Activated CD4-positive, alpha-beta T cell treated with anti-CD3 and anti-CD28 coated beads, Interleukin-2, amount 50 U/mL, for 24 hours (primary cell): ENCODE measurements at places on chromosomes 4 and X.

- DNase-seq: no peak
Observed at GRCh38 chr4:124636788-124637187, 75.7 kb downstream of the ANKRD50 start.

- no peak for DNase-seq
Observed at GRCh38 chr4:15144249-15144966, 142.1 kb downstream of the CPEB2 start.

DNA sequence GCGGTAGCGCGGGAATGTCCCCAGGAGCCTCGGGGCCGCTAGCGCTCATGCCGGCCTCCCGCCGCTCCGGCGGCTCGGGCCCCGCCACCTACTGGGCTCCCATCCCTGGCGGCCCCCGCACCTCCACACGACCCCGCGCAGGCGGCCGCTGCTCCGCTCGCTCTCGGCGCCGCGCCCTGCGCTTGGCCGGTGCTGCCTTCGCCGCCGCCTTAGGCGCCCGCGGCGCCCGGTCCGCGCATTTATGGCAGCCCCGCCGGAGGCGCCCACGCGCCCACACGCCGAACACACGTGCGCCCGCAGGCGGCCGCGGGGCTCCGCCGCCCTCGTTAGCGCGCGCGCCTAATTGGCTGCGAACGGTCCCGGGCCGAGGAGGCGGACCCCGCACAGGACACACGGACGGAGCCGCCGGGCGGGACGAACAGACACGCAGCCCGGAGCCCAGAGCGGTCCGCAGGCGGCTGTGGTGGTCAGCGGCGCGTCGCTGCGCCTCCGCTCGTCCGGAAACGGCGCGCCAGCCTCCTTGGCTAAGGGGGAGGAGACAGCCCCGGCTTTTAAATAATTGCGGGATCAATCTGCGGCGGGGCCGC, at the start of gene NKX1-1:
Gene NKX1-1 (minus strand): TSS at position 49 of the 587 bp plus-strand sequence. CDS start 0 bp downstream, at position 49.
- no peak for DNase-seq

DNA sequence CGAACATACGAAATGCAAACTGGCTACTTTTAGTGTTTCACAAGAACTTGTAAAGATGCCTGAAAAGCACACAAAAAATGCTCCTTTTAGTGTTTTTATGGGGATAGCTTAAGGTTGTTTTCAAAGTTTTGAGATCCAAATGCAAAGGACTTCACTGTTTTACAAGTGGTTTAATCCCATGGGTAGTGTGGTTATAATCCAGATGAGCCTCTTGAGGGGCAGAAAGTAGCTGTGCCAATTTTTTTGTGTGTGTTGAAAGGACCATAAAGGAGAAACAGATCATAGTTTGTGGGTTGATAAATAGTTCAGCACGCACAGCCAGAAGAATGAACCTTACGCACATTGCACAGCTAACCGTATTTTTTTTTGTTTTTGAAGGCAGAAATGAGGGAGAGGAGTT, 126.9 kb upstream of the GIMD1 start:
- no peak for DNase-seq

- peak; percentile 33 for DNase-seq
Observed at GRCh38 chr4:15755321-15756155, 22.6 kb upstream of the CD38 start.

DNA sequence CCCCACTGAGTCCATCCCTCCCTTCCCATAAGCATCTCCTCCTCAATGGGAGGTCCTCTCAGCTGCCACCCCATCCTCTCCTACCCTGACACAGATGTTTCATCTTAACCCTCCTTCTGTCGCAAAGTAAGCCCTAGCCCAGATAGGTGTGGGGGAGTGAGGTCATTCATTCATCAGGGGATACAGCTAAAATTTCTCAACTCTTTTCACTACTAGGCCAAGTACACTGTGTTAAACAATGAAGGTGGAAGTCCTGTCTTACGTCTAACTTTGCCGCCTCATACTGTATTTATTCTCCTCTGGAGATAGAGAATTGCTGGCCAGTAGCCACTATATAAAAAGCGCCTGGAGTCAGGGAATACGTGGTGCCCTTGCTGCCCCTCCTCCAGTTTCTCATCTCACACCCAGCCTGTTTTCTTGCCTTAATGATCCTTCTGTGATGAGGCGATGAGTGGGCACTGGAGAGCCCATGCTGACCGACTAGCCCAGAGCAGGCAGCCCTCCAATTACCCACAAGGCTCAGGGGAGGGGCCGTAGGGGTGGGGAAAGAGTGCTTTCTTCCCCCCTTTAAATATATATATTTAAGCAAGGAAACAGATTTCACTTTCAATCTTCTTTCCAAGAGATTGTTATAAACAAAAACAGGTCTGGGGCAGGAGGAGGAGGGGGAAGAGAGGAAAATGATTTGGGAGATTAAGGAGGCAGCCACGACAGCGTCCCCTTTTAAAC, 149.5 kb downstream of the PJA1 start:
- DNase-seq: no peak

DNA sequence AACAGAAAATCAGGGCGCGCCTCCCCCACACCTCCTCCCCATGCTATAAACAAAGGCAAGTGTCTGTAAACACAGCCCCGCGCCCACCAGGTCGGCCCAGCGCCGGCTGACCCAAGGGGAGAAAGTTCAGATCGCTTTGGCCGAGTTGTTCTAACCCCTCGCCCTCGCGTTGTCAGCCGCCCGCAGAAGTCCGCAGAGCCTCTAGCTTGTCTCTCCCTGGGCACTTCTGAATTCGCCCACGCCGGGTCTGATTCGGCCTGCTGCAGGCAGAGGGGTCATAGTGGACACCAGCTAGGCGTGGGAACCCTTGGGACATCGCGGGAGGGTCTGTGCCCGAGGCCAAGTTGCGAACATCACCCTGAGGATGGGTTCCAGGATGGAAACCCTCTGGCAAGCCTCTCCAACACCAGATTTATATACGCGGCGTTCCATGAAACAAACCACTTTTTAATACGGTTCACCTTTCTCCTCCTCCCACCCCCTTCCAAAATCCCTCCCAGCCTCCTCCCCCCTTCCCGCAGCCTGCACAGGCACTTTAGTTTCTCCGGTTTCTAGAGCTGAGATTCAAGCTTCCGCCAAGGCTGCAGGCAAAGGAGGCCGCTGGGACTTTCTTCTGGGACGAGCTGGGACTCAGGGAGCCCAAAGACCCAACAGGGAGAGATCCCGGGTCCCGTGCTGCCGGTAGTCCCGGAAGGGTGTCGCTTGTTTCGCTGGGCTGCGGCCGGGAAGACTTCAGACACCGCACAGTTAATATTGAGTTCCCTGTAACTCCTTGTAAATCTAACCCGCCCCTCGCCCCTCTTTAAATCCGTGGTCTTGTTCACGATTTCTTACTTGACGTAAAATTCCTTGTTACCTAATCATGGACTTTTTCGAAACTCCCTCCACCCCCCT, 4.7 kb downstream of the HAND2 start:
- no peak for DNase-seq

GRCh38 chr4:1711571-1712215, 426 bp downstream of the SLBP start:
- no peak for DNase-seq

DNA sequence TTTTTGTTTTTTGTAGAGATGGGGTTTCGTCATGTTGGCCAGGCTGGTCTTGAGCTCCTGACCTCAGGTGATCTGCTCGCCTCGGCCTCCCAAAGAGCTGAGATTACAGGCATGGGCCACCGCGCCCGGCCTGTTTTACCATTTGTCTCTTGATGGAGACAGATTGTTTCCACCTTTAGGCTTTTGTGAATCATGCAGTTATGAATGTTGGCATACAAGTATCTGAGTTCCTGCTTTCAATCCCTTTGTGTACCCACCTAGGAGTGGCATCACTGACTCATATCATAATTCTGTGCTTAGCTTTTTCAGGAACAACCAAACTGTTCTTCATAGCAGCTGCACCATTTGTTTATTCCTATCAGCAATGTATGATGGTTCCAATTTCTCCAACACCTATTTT, 20.2 kb upstream of the MGST2 start:
- no peak for DNase-seq

DNA sequence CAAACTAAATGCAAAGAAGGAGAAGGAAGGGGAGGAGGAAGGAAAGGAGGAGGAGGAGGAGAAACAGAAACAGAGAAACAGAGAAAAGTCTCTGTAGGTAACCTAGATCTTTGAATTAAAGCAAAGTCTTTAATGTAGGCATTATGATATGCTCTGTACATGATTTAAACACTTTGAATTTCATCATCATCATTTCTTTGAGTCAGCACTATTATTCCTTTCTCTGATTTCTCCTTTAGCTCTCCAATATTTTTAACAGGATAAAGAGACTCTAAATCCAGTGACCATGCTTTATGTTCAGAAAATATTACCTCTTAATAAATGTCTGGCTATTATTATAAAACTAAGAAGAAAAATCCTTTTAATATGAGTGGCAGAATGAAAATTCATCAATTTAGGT, 124.3 kb downstream of the ANTXR2 start:
- no peak for DNase-seq

- no peak for DNase-seq
Observed at GRCh38 chr4:5882947-5883346, 9.9 kb downstream of the CRMP1 start.

- DNase-seq: no peak
Observed at GRCh38 chrX:149541521-149542047, 772 bp downstream of the EOLA1 start.

DNA sequence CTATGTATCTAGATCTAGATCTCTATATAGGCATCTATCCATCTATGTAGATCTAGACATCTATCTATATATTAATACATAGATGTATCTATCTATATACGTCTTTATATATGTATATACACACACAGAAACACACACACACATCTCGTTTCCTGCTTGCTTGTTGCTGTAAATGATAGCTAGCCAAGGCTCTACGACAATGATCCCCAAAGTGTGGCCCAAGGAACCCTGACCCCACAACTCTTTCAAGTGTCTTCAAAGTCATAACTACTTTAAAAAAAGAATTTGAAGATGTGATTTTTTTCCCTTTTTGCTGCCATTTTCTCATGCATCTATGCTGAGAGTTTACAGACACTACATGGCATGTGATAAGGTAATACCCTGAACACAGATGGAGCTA, 28.8 kb downstream of the GYG2 start:
- DNase-seq: no peak

DNA sequence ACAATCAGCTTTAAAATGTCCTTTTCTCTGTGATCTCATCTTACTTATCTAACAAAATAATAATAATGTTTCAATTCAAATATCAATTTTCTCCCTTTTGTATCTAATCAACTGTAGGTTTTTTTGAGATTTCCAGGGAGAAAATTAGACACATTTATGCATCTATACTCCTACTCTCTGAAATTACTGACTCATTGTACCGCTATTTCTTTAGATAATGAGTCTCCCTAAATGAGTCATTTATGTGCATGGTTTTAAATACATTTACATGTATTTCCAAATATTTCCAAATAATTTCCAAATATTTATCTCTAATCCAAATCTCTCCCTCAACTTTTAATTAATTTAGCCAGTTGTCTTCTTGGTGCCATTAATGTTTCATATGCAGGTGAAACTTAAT, 621.0 kb downstream of the TECRL start:
- DNase-seq: no peak

DNA sequence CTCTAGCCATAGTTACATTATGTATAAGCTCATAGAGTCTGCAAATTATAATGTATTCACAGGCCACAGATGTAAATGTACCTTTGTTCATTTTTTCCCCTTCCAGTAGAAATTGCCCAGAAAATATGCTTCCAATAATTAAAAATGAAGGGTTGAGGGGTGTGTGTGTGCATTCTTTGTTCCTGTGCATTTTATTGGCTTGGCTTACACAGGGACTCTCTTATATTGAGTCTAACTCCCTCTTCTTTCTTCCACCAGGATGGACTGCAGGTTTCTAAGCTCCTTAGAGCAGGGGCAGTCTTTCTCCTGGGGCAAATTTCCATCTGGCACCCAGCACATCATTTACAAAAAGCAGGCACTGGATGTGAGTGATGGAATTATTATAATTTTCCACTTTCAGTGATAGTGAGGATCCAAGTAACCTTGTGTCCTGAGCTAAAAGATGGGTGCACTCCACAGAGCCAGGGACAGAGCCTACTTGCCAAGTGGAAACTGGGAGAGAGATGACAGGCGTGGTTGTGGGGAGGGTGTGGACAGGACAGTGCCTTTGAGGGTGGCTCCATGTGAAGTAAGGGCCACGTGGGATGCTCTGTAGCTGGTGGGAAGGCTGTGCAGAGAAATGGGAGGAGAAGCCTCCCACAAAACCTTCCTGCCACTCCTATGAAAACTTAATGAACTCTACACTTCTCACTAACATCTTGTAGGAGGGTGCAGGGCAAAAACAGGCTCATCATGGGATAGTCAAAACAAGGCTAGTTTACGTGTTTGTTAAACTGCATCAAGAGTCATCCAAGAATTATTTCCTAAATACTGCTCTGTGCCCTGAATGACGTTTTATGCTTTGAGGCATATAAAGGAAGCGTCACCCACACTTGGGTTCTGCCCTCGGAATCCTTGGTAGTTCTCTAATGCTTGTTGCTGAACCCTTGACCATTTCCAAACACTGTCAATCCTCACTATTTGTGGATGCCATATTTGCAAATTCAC, 16.0 kb downstream of the IGFBP7 start:
- no peak for DNase-seq

DNA sequence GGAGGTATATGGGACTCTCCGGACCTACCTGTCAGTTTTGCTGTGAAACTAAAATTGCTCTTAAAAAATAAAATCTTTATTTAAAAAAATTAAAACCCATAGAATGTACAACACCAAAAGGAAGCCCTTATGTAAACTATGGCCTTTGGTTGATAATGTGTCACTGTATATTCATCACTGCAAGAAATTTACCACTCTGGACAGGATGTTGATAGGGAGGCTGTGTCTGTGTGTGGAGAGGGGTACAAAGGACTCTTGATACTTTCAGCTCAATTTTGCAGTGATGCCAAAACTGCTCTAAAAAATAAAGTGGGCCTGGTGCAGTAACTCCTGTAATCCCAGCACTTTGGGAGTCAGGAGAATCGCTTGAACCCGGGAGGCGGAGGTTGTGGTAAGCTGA, 2.9 kb upstream of the ZMYM3 start:
- no peak for DNase-seq

GRCh38 chr4:45776146-45776545, 347.7 kb downstream of the GABRG1 start:
- DNase-seq: no peak

DNA sequence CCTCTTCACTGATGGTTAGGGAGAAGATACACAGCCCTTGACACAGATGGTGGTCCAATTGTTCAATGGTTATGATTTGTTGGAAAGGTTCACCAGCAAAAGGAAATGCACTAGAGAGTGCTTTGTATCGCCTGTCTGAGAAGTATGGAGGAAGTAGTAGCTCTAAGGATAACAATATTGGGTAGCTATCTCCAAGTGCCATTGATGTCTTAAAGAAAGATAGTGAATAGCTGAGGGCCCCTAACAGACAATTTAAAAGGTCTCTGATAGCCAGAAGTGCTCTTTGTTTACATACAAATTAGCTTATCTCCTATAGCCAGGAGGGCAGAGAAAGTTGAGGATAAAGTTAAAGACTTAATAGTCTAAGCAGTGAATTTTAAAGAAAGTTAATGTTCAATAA, 33.9 kb upstream of the BLTP1 start:
- DNase-seq: no peak
